Activated T-helper 1 cell treated with anti-CD3 and anti-CD28 coated beads, Interleukin-2, amount 50 U/mL, for 16 hours (primary cell): ENCODE measurements at places on chromosomes 7 and 10.

GRCh38 chr7:101453617-101454016 is 90.9 kb downstream of the COL26A1 start:
- DNase-seq, result no peak

DNA sequence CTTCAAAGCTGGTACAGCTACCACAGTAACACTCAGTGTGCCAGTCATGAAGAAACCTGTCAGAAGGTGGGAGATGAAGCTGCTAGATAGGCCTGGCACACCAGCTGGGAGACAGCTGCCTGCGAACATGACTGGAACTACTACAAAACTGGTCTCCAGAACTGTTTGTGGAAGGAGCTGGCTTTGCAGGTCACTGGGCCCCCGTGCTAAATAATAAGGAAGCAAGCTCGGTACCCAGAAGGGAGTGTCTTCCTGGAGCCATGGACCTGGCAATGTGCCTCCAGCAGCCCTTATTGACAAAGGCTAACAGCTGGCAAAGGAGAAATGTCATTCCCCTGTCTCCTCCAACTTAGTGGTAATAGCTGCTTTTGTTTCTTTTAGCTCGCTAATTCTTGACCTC is 1217.6 kb upstream of the LRRN3 start:
- DNase-seq, result no peak

DNA sequence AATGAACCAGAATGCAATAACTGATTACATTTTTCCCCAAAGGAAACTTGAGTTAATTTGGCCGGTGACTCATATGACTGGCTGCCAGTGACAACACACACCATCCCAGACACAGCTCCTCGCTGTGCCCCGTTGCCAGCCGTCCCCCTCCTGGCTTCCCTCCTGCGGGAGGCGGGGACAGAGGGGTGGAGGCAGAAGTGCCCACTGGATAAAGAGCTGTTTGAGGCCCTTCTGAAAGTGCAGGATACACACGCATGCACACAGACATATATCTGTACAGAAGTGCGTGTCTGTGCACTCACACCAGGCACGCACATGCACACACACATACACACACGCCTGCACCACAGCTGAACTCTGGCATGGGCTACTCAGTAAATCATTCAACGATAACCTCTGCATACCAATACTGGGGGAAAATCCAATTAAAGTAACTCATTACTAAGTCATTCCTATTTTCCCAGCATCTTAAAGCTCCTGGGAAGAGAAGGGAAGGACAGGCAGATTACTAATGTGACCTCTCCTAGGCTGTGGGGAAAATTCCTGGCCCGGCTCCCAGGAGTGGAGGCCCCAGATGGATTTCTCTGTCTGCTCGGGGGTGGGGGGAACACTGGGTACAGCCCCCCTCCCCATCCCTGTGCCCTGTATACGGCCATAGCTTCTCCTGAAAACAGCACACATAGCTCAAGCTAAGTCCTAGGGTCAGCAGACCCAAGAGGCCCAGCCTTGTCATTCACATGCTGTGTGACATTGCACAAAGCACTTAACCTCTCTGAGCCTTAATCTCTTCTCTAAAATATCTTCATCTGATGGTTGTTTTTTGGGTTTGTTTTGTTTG is 52.3 kb upstream of the MYL10 start:
- no peak for DNase-seq

DNA sequence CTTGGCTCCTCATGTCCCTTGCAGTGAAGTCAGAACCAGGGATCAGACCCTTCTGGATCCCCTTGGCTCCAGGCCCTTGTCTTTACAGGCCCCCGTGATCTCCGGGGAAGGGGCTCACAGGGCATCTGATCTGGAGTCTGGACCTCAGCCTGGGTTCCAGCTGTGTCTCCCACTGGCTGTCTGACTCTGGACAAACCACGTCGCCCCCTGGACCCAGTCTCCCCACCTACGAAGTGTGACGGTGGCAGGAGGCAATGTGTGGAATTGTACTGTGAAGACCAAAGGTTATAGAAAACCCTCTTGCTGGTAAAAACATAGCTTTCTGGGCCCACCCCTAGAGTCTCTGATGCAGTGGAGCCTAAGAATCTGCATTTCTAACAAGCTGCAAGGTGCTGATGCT is 15.5 kb upstream of the C10orf71 start:
- no peak for DNase-seq

DNA sequence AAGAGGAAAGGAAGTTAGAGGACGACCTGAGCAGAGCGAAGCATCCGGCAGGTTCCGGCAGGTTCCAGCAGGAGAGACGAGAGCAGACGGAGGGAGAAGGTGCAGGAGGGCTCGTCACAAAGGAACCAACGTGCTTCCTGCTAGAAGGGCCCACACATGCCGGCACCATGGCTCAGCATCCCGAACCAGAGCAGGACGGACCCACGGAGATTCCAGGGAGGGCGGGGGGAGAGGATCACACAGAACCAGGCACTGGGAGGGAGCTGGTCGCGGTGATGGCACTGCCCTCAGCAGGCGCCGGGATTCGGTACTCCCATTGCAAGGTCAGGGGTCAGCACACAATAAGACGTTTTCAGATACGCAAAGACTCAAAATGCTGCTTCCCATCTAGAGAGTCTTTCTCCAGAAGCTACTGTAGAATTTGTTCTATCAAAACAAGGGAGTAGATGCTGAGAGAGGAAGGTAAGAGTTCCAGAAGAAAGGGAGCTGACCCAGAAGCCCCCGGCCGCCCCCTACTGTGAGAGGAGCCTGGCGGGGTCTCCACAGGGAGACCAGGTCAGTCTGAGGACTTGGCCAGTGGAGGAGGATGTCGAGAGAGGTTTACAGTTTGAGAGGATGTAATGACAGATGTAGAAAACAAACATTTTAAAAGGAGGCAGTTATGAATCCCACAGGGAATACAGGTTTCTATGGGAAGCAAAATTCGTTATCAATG is 23.6 kb upstream of the PWWP2B start:
- no peak for DNase-seq

DNA sequence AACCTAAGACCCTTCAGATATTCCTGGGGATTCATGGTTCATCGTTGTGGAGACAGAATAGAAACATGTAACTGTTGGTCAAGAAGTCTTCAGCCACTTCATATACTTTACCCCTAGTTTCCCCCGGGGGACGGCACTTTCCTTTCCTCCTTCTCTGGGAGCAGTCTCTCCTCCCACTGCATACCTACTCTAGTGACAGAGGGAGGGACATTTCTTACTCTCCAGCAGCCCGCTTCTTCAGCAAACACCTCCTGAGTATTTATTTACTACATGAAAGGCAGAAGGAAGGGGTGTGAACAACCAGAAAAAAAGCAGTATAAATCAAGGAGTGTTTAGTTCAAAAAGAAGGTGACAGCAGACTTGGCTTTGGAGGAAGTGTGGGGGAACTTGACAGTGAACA is 69.0 kb downstream of the LHFPL3 start:
- DNase-seq, result no peak

- no peak for DNase-seq
Measured at GRCh38 chr10:120460776-120461175, 3.7 kb downstream of the PLPP4 start.

DNA sequence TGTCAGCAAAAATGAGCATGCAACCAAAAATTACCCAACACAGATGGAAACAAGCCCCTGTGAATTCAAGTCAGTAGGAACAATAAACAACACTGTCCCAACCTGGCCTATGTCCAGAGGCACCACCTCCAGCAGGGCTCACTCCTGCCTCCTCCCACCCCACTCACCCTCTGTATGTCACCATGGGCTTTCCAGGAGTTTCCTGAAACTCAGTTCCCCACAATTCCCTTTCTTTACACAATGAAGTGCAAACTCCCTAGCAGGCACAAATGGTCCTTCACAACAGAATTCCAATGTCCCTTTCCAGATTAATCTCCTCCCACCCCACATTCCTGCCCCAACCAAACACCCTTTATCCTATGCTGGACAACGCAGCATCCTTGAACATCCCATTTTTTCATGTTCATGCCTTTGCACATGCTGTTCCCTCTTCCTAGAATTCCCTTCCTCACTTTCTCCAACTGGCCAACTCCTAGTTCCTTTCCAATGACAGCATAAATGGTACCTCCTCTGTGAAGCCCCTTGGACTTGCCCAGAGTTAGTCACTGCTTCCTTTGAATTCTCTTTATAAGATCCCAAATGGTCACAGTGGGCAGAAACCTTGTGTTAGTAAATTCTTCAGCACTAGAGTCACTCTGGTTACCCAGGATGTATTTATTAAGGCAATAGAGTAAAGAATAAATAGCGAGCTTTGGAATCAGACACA is 157.5 kb downstream of the SLIT1 start:
- DNase-seq, result no peak

DNA sequence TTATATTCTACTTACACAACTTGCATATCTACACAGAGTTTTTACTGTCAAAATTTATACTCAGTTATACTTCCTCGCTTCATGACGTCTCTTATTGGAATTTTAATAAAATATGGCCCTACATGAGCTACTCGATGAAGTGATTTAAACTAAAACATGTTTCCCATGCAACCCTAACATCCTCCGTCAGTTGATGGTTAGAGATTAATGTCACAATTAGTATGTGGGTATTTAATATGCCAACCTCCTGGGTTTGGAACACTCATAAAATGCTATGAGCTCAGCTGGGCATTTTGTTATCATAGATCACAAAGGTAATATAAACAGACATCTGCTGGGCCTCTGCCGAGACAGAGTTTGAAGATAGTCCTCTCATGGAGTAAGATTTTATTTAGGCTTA is 66.5 kb downstream of the GNAT3 start:
- no peak for DNase-seq

DNA sequence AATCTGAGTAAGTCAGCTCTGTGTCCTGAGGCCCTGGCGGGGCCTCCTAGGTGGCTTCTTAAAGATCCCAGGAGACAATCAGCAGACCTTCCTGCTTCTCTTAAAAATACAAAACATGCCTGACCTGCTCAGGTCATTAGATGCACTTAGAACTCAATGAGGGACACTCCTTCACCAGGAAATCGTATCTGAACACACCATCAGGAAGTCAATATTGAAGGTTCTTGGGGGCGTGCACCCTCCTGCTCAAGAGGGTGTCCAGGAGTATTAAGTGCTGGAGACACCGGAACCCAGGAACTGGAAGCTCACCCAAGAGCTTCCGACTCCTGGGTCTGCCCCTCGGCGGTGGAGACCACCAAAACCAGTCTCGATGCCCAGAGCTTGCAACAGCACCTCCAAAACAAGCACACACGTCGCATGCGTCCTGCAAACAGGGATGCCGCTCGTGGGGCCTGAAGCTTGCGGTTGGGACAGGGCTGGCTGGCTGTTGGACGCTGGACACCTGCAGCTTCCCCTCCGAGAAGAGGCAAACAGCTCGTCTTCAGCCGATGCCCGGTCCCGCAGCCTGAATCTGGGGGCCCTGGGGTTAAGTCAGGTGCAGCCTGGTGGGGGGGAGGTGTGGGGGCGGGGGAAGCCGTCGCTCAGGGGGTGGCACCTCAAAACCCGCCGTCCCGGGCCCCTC is 803 bp downstream of the RAPGEF5 start:
- DNase-seq, result no peak

GRCh38 chr7:30968747-30969603 is 5.2 kb downstream of the GHRHR start:
- DNase-seq, result no peak

DNA sequence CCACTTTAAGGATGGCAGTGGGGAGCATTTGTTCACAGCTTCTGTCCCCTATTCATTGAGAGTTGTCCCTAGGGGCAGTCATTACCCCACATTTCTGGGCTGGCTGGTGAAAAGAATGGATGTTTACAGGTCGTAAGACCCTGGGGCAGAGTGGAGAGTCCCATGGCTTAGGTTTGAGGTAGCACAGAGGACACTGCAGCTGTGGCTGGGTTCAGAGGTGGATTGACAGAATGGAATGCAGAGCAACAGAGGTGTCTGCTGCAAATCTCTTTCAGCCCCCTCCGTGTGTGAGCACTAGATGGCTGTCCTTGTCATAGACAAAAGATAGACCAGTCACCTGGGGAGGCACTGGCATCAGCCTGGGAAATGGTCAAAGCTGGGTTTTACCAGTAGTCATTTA is 141.9 kb downstream of the CACNB2 start:
- no peak for DNase-seq

DNA sequence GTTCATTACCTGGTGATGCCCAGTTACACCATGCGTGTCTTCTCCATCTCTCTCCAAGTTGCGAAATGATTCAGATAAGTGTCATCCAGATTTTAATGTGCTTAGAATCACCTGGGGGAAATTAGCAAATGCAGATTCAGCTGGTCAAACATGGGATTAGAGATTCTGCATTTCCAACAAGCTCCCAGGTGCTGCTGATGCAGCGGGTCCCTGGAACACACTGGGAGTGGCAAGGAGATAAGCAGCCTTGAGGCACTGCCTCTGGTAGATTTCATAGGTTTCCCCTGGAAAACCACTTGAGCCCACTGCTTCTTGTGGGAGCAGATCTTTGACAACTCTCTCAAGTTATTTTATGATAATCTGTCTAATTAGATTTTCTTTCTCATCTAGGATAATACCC is 196.0 kb upstream of the C7orf33 start:
- no peak for DNase-seq

DNA sequence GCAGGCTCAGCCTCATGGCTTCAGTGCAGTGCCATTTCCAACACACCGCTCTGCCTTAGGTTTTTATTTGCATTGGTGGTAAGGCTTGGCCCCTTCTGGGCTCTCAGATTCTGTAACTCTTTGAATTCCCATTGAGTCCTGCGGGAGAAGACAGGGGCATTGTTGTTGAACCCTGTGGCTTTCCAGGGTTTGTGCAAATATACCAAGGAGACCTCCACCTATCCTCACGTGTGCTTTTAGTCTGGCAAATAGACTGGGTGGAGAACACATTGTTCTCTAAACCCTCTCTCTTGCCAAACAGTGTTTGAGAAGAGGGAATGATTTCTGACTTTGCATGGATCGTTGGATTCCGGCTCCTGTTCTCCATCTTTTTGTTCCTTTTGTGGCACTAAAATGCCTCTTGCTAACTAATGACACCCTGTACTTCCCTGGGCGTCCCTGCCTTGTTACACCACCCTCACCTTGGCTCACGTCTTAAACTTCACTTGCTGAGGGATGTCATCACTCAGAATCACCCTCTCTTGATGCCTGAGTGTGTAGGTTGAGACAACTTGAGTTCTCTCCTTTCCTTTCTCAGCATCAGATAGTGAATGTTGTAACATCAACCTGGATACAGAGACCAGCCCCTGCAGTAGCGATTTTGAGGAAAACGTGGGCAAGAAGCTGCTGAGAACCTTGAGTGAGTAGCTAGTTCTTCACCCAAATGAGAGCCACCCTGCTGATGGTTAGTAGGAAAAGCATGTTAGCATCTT is 40.5 kb downstream of the GOT1 start:
- no peak for DNase-seq

- no peak for DNase-seq
Measured at GRCh38 chr7:25857376-25858067, 294.5 kb upstream of the NFE2L3 start.

DNA sequence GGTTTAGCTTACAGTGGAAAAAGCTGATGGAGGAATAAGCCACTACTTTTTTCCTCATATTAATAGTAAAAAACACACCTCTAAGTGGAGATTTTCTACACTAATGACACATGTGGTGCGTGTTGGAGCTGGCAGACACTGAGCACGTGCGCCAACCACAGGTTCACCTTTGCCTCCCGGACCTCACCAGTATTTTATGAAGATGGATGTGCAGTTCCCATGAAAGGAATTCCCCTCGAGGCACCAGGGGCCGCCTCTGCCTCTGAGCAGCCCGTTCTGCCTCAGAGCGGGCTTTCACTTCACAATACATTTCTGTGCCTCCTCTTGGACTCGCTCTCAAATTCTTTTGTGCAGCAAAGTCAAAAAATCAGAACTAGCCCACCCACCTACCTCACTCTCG is 477.5 kb upstream of the ADARB2 start:
- DNase-seq, result no peak
